Lung (tissue), 17 donors: ENCODE measurements at places on chromosomes 4 and X. TPM values are rescaled to one million over a fixed set of nuclear protein-coding genes. Genes with fewer than 3 reads are reported as not detected.
A peak's percentile ranks its signal among the peaks of the same experiment; 100 is the strongest.

GYPA gene
- polyA plus RNA-seq: not detected

PCDH18 gene
- polyA plus RNA-seq: 1.7 TPM

SYP gene
- 5.1 TPM for polyA plus RNA-seq

DNA sequence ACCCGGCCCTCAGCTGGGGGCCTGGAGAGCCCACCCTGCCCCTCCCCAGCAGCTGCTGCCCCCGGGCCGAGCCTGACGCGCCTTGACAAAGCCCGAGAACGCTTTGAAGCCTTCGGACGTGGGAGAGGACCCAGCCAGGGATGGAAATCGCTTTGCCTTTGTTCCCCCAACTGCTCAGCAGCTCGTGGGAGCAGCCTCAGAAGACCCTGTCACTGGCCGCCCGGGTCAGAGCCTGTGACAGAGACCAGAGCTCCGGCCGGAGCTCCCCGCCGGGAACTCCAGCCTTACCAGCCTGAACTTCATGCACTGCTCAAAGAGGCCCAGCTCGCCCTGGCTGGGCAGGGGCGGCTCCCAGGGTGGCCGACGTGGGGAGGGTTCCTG is 2.6 kb upstream of the SLC6A8 start:
- no peaks in the 10 kb centered on the region for H3K36me3 ChIP-seq
- H3K4me1 ChIP-seq: no peaks in the 10 kb centered on the region
- DNase-seq: no peak
- no peak overlapping the region for H3K4me3 ChIP-seq
- no peaks in the 10 kb centered on the region for H3K27me3 ChIP-seq

DNA sequence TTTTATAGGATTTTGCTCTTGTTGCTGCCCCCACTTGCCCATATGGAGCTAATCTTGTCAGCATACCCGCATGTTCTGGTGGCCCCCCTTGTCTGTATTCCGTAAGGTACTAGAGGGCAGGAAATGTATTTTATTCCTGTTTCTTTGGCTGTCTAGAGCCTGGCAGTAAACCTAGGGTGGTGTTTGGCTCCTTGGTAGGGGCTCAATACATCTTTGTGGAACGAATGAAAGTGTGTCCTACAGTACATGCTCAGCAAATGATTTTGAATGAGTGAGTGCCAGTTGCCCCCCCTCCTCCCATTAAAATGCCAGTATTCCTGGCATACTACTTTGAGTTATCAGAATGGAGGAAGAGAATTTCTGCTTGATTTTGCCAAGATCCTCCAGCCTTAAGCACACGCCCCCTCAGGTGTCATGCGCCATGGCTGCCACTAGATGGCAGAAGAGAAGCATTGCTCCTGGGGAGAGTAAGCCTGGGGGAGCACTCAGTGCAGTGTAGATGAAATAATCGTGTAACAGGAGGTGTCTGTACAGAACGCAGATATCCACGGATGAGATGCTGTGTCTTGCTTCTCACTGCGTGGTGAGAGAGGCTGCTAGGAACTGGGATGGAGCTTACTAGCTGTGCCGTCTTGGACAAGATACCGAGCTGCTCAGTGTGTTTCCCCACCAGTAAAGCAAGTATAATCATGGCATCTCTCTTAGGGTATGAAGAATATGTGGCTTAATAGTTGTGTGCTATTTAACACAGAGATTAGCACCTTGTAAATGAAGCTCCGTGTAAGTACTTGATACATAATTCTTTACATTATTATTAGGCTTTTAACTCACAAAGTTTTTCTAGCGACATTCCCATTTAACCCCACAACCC is 17.2 kb upstream of the RNF212 start:
- H3K4me1 ChIP-seq: no peaks in the 10 kb centered on the region
- no peaks in the 10 kb centered on the region for H3K36me3 ChIP-seq
- H3K27me3 ChIP-seq: no peaks in the 10 kb centered on the region
- peak; percentile 87 for DNase-seq
- H3K27ac ChIP-seq: no peak overlapping the region
- H3K4me3 ChIP-seq: no peak overlapping the region
